ENCODE measurements at places on chromosomes 4 and X.

GRCh38 chr4:104971462-104971861, 175.2 kb upstream of the TET2 start:
- no peak for DNase-seq

DNA sequence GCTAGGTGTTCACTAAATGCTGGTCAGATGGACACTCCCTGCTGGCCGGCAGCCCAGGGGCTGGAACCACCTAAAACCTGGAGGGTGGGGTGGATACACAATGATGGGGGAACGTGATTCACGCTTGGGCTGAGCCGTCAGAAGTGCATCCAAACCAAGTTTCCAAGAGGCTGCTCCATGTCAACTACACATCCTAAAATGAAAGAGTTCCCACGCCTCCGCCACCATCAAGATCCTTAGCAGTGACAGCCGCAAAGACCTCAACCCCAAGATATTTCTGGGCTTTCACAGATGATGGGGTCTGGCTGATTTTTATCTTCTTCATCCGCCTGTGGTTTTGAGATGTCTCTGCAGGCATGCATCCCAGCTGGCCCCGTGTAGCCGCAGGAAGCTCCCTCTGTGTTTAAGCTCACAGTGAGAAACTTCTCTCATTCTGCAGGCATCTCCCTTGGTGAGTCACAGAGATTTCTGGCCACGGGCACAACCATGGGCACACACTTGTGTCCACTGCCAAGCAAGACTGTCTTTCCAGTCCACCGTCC, 84.4 kb downstream of the HTRA3 start:
- no peak for DNase-seq

GRCh38 chrX:15143825-15144121, 126.1 kb downstream of the ASB9 start:
- no peak for DNase-seq

DNA sequence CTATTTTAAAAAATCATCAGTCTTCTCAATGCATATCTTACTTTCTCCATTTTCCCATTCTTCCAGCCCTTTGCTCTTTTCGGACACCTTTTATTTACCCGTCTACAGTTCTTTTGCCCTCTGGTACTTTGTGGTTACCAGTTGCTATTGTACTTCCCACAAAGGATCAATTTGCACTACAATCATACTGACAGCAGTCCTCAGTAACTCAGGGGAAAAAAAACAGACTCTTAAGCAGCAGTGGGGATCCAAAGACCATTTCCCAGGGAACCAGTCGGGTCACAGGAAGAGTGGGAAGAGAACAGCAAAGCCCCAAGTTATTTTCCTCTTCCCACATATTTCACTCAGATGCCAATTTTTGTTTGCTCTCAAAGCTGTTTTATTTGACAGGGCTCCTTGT, 23.1 kb downstream of the DMD start:
- no peak for DNase-seq

DNA sequence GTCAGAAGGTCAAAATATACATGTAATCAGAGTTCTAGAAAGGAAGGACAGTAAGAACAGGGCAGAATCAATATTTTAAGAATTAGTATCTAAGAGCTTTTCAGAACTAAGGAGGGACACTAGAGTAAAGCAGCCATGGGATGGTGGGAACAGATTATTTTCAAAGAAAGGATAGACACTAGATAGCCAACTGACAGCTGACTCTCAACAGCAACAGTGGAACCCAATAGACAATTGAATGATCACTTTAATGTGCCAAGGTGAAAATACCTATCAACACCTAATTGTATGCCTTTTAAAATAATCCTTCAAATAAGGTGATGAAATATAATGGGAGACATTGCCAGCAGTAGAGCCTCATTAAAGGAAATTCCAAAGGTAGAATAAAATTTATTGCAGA, 26.5 kb upstream of the CCDC160 start:
- no peak for DNase-seq

GRCh38 chrX:70172964-70173363, 4.3 kb upstream of the DGAT2L6 start:
- no peak for DNase-seq

- no peak for DNase-seq
Measured at GRCh38 chr4:38804654-38805295, at the start of gene TLR1. TLR1 (minus strand) TSS chr4:38804791; CDS start chr4:38798831, 5,960 bp downstream.

- DNase-seq = no peak
Measured at GRCh38 chrX:154023276-154024000, 3.7 kb upstream of the IRAK1 start.

GRCh38 chr4:25628451-25628850, 27.2 kb upstream of the SLC34A2 start:
- DNase-seq = no peak

DNA sequence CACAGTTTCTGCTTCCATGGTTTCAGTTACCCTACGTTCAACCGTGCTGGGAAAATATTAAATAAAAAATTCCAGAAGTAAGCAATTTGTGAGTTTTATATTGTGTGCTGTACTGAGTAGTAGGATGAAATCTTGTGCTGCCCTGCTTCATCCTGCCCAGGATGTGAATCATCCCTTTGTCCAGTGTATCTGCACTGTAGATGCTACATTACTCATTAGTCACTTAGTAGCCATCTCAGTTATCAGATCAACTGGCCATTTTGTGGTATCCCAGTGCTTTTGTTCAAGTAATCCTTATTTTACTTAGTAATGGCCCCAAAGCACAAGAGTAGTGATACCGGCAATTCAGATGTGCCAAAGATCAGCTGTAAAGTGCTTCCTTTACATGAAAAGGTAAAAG, 97.9 kb downstream of the COX18 start:
- DNase-seq = no peak

- no peak for DNase-seq
Measured at GRCh38 chr4:108384544-108384943, 215.8 kb upstream of the LEF1 start.

DNA sequence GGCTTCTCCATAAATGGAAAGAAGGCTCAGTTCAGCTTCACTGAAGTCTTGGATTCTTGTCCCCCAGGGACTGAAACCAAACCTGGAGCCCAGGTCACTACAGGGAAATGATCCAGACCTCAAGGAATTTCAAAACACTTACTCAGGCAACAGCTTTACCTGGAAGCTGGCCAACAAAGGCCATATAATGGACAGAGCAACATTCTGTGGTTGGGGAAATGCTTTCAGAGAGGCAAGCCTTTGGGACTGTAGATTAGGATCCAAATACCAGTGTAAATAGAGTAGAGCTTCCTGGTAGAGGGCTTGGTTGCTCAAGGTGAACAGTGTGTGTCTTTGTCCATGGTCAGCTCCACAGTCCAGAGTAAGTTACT, 57.0 kb upstream of the PROM1 start:
- DNase-seq = no peak

- no peak for DNase-seq
Measured at GRCh38 chrX:153533091-153533490, 15.6 kb downstream of the ATP2B3 start.

DNA sequence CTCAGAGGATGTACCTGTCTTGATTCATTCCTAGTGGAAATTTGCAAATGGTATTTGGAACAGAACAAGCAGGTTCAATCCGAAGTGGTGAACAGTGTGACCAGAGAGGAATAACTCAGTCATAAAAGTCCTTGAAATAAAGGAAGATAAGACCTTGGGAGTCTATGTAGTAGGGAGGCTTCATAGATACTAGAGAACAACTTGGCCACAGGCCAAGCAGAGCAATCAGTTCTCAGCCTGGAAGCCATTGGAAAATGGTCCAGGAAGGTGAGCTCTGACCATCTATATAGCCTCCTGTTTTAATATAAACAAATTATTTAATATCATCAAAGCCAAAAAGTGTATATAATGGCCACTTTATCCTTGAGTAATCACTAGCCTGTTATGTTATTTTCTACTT, 11.3 kb downstream of the TXK start:
- no peak for DNase-seq

DNA sequence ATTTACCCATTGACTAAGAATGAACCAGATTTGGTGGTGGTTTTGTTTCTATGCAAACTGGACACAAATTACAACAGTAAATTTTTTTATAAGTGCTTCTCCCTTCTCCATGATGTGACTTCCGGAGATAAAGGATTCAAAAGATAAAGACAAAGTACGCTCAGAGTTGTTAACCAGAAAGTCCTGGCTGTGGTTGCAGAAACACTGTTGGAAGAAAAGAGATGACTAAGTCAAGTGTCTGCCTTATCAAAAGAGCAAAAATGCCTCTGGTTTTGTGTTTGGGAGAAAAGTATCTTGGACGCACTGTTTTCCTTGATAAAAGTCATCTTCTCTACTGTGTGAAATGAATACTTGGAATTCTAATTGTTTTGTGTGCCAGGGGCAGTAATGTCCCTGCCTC, 213.4 kb downstream of the GC start:
- no peak for DNase-seq

DNA sequence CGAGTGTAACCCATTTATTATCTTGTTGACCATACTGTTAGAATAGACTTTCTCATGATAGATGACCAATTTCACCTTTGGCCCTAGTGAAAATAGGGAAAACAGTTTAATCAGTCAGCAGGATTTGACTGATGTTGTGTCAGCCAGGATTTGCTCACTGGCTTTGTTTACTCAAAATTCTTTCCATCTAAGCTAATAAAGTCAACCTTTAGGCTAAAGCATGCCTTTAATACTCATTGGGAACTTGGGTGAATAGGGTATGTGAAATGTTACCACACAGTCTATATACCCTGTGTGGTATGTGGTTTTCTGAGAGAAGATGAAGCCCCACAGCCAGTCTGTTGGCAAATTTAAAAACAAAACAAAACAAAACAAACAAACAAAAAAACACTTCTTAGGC, 18.7 kb upstream of the SPANXB1 start:
- DNase-seq = no peak

DNA sequence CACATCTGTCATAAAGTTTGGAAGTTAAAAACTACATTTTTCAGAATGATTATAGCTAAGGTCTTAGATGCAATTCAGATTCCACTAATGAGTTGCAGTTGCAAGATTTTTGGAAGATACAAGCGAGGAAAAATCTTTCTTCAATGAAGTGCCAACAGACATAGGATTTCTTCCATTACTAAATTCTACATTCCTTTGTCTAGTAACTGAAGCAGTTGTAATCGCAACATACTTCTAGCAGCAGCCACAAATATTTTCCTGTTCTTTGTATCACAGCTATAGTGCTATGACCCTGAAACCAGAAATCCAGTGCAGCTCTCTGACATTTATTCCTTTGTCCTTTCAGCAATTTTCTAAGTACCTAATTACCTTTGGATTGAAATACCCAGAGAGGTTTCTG, 225.2 kb upstream of the SLIT2 start:
- DNase-seq = no peak

DNA sequence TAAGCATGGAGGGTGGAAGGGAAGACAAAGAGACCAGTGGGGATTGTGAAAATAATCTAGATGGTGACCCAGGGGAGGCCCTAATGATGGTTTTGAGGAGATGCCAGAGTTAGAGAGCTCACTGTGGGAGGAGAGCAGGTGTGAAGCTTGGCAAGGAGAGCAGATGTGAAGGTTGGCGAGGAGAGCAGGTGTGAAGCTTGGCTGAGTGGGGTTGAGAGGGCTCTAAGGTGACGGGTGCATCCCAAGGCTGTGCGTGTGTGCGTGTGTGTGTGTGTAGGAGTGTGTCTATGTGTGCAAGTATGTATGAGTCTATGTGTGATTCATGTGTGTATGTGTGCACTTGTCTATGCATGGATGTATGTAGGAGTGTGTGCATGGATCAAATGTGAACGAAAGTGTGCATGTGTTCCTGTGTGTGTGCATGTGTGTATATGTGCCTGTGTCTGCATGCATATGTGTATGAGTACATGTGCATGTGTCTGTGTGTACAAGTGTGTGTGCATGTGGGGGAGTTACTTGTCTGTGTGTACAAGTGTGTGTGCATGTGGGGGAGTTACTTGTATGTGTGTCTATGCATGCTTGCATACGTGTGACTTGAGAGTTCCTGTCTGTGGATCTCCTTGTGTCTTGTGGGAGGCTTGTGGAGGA, 72.0 kb downstream of the EVC start:
- no peak for DNase-seq

DNA sequence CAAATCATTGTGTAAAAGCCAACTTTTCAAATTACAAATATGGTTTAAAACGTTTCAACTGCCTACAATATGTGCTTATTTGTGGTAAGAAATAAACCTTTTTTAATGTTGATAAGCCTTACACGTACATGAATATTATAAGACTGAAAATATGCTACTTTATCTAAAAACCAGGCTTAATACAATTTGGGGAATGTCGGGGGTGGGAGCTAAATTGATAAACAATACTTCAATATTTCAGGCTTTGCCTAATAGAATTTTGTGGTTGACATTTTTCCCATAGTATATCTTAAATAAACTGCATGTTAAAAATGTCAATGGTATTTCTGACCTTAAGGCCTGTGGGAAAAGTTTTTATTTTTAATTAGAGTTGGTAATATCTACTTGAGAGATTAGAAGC, 69.8 kb upstream of the SLIT2 start:
- no peak for DNase-seq

GRCh38 chr4:20368926-20369325, 117.2 kb downstream of the SLIT2 start:
- no peak for DNase-seq

- DNase-seq = no peak
Measured at GRCh38 chr4:167111092-167111491, 123.2 kb downstream of the SPOCK3 start.

GRCh38 chrX:10085223-10085622, 71.6 kb upstream of the CLCN4 start:
- DNase-seq = no peak

DNA sequence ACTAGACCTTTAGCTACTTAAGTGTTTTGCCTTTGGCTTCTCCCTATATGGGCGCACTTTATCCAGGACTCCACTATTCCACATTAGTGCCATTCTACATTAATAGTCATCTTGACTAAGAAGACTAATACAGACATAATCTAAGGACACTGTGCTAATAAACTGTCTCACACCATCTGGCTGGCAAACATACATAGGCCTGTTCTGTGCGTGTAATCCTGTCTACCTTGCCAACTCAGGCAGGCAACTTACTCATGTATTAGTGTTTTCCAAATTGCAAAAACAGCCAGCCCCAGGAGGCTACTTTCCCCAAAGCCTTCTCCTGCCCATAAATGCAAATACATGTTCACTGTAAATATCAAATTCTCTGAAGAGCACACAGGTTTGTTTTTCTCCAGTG, 587.3 kb downstream of the TMA16 start:
- no peak for DNase-seq

GRCh38 chr4:87046121-87046551, 111.3 kb downstream of the AFF1 start:
- no peak for DNase-seq

DNA sequence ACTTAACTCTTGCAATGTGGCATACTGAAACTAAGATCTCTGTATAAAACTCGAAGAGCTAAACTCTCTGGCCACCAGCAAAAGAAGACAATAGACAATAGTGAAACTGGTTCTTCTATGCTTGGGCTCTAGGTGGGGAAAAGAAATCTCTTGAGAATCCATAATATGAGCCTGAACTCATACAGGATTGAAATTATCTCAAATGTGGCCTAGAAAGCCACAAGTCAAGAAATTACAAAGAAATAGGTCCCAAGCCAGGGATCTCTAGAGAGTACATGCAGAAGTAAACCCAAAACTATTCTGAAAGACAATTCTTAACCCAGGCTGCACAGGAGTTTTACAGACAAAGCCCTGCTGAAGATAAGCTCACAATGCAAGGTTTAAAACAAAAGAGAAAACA, 127.4 kb downstream of the ANAPC10 start:
- DNase-seq = no peak

- peak; percentile 20 for DNase-seq
Measured at GRCh38 chr4:98657531-98658286, 702 bp downstream of the TSPAN5 start.

Data from activated CD4-positive, alpha-beta T cell treated with anti-CD3 and anti-CD28 coated beads, Interleukin-2, amount 50 U/mL, for 24 hours (primary cell).